ENCODE measurements at places on chromosomes 3 and 15.
A peak's percentile ranks its signal among the peaks of the same experiment; 100 is the strongest.

GRCh38 chr3:105691633-105692032, 177.2 kb downstream of the CBLB start:
- DNase-seq = no peak

GRCh38 chr3:4828279-4829030, 150.8 kb upstream of the BHLHE40 start:
- DNase-seq = no peak

- DNase-seq = peak; percentile 11
These were observed 789.5 kb upstream of the CFAP20DC start for GRCh38 chr3:59839283-59839682.

DNA sequence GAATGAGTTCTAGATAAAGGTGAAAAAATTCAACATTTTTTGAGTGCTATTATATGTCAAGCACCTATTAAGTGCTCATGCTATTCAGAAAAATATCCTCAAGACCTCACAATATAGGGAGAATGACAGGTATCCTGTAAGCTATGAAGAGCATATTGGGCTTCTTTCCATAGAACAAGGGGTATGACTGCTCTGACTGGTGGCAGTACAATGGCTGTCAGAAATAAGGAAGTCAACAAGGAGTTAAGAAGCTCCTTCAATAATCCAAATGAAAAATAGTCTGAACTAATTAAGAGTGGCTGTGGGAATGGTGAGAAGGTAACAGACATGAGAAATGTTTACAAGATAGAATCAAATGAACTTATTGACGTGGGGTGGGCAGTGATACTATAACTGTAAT, 24.7 kb downstream of the NPTN start:
- no peak for DNase-seq

DNA sequence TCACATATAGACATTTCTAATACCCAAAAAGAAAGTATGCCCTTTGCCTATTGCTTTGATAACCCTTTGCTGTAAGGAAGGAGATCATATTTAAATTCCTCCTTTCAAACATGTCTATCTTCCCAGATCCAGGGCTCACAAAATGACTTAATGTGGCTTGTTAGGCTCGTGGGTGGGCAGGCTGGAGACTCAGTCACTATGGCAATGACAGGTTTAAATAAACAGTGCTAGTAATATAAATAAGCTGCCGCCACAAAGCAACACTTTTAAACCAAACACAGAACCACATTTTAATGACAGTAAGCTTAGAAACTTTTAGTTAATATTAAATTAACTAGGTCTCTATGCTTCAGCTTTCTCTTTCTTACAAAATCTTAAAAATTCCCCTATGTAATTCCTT, 616.0 kb upstream of the NAALADL2 start:
- DNase-seq = no peak
